ENCODE measurements at places on chromosomes 2 and 18.
A peak's percentile ranks its signal among the peaks of the same experiment; 100 is the strongest.

GRCh38 chr2:38216886-38217285, 140.9 kb upstream of the CYP1B1 start:
- no peak for DNase-seq

DNA sequence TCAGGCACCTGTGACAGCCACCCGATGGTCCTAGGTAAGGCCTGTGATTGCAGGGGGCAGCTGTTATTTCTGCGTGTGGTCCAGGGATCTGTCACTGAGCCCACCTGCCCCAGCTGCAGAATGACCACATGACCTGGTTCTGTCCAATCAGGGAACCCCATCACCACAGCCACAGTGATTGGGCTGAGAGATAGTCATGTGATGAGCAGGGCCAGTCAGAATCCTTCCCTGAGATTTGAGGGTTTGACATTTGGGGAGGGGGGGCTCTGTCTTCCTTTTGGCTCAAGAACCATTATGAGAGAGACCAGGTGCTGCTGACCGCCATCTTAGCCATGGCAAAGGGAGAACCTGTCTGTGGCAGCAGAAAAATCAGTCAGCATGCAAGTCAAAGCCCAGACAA, 147.2 kb downstream of the SMAD7 start:
- DNase-seq = no peak

DNA sequence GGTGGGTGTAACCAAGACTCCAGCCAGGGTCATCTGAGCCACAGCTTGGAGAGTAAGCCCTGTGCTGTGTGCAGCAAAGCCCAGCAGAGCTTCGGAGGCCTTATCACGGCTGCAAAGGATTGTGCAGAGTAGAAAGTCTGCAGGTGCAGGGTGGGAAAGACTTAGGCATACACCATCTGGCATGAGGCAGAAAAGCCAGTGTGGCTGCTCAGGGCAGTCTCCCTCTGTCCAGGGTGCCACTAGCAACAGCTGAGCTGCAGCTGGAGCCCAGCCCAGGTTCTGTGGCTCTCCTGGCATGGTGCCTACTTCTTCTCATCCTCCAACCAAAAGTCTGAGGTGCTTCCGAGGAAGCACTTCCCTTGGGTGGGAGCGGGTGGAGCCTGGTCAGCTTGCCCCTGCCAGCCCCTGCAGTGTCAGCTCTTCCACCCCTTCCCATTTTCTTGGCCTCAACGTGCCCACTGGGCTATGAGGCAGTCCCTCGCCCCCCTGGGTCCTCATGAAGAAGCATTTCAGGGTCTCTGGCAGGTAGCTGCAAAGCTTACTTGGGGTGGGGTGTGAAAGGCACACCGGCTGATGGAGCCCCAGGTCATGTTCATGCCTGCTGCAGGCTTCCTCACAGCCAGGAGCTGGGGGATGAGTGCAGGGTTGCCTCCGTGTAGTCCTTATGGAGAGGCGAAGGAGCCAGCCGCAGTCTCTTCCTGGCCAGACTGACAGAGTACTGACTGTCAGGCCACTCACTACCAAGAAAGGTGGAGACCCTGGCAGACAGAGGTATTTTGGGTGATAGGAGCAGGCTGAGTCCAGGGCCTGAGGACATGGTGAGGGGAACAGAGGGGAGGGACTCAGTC, 4.8 kb downstream of the AMER3 start:
- DNase-seq = no peak

DNA sequence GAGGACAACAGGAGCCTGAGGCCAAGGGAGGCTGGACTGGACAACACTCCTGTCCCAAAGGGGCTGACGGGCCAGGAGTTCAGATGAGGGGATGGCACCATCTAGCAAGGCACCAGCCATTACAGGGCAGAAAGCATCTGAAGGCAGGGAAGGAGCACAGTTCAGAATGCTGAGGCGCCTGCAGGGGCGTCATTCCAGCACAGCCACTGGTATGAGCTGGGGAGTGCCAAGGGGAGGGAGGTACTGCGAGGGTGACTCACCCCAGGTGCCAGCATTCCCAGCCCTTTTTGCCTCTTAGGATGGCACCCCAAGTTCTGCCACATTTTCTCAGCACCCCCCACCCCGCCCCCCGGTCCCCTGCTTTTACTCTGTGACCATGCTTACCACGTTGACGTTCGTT, 129.8 kb upstream of the EPAS1 start:
- no peak for DNase-seq

DNA sequence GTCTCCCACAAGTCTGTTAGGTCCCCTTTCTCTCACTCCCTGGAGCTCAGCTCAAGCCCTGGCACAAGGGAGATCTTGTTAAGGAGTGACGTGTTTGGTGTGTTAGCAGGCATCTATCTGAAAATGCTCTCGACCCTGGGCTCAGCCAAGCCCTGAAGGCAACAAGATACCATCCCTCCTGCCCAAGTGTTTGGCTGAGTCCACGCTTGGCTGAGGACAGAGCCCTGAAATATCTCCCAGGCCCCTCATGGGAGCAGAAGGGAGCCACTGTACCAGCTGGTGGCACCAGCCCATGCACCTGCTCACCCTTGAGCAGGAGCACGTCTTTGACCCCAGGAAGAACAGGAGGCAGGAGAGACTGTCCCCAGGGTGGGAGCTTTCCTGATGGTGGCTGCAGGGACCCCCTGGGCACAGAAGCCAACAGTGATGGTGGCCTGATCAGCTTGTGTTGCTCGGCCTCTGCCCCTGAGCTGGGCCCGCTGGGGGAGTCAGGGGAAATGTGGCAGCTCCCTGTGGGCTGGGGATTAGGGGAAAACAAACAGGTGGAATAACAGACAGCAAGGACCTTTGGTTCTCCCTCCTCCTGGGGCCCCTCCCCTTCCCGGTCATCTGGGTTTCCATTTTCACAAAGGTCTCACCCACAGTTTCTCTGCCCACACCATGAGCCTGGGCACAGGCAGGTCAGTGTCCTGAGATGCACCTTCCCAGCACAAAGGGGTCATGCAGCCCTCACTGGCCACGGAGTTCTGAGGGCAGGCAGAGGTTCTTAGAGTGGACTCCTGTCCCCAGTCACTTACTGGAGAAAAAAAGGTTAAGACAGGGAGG, 91.6 kb downstream of the RHOB start:
- no peak for DNase-seq

- no peak for DNase-seq
These were observed 207.7 kb downstream of the TNS1 start for GRCh38 chr2:217795067-217795466.

GRCh38 chr2:206584323-206585116, 57.8 kb upstream of the FAM237A start:
- no peak for DNase-seq

- no peak for DNase-seq
These were observed 142.3 kb downstream of the ACOXL start for GRCh38 chr2:110874453-110875383.

- no peak for DNase-seq
These were observed 246.1 kb downstream of the PIK3C3 start for GRCh38 chr18:42201137-42201536.

DNA sequence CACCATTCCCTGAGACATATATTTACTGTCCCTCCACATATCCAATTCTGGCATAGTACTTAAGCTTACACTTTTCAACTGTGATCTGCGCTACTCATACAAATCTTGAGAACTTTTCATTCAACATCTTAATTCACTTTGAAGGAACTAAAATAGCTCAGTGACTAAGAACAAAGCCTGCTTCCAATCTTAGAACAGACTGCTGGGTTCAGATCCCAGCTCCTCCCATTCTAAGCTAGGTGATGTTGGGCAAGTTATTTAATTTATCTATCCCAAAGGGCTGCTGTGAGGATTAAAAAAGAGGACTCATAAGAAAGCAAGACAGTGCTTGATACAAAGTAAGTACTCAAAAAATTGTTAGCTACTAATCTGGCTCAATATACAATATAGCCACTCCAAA, 57.9 kb downstream of the UGP2 start:
- DNase-seq = no peak

DNA sequence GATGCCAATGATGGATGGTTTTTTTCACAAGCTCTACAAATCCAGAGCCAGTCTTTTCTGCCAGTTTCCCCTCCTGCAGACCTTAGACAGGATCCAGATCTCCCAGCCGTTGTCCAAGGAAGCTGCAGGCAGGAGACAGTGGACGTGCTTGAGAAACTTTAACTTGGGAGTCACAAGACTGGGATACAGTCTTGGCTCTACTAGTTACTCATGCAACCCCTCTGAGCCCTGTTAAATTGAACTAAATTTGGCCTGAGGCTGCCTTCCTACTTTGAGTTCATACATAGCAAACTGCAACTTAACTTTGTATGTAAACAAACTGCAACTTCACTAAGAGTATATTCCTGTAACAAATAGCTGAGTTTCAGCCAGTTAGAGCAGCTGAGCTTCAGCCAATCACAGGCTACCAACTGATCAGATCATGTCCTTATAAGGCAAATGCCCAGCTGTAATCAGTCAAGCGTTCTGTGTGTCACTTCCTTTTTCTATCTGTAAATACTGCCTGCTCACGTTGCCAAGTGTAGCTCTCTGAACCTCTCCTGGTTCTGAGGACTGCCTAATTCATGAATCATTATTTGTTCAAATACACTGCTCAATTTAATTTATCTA, 140.9 kb downstream of the CAPN13 start:
- DNase-seq = no peak

DNA sequence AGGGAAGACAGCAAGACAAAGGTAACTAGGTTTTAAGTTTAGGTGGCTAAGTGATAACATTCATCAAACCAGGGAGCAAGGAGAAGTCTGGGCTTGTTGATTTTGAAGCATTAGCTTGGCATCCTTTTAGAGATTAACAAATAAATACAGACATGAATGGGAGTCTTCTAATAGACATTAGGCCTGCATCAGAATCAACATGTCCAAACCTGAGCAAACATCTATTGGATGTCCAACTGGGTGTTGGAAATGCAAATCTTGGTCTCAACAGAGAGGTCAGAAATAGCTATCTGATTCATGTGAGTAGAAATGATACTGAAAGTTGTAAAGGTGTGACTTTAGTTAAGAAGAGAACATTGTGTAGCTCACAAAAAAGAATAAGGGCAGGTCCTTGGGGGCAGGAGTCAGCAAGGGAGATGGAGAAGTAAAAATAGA, 85.5 kb upstream of the RND3 start:
- DNase-seq = no peak

DNA sequence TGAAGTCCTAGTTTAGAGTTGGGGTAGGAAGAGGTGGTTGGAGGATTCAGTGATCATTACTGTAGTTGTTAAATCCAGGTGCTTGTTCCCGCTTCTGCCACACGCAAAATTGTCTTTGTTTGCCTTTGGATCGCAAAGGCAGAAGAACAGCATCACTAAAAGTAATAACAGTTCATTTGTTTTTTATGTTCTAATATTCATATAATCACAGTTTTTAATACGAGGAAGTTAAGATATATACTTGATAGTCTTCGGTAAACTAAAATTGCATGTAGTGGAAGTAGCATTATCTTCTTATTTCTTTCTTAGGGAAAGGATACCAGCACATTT, 365 bp downstream of the NDUFB3 start:
- DNase-seq = no peak

- no peak for DNase-seq
These were observed 246.5 kb downstream of the HAUS1 start for GRCh38 chr18:46350598-46351159.

DNA sequence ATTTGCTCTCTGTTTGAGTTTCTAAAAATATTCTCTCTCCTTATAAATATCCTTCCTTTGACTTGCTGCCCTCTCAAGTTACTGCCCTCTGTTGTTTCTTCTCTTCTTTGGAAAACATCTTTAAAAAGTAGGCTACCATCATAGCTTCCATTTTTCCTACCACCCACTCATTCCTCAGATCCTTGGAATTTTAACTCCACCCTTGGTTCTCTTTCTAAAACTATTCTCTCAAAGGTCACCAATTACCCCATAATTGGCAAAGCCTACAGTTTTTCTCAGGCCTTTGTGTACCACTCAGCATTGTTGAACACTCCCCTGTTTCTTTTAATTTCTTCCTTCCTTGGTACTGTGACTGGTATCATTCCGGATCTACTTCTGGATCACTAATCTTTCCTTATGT, 43.0 kb upstream of the ITGAV start:
- DNase-seq = no peak

GRCh38 chr2:216012133-216012829, 1.1 kb downstream of the MREG start:
- DNase-seq = peak; percentile 24

- no peak for DNase-seq
These were observed 186.5 kb downstream of the RTP5 start for GRCh38 chr2:242056026-242056425.

DNA sequence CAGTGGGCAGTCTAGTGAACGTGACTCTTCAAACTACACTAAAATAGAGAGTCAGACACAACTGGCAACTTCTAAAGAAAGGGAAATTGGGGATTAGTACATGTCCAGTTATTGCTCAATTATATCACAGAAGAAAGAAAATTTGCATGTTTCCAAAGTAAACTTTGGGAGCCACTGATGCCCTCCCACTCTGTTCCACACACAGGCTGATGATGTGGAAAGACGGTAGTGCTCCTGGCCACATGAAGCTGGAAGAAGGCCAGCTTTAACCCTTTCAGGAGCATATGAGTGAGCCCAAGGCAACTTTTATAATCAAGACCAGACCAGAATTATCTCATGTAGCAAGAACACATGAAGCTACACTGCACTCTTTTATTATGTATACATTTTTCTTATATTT, 141.0 kb downstream of the NR4A2 start:
- DNase-seq = no peak

DNA sequence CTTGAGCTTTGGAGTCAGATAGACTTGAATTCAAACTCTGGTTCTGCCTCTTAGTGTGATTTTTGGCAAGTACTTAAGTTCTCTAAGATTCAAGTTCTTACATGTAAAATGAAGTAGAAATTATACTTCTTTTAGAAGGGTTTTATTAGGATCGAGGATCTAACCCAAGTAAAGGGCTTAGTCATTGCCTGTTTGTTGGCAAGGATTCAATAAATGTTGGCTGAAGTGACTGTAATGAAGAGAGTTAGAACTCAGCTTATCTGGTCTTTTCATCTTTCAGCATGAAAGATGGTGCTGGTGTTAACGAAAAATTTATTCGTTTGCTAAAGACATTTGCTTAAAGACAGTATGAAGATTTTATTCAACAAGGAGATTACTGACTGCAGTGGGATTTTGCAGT, 315.9 kb upstream of the THUMPD2 start:
- no peak for DNase-seq

GRCh38 chr2:238105506-238106338, 5.6 kb downstream of the ESPNL start:
- DNase-seq = peak; percentile 11

- DNase-seq = no peak
These were observed 110.8 kb downstream of the VIT start for GRCh38 chr2:36807223-36807886.

DNA sequence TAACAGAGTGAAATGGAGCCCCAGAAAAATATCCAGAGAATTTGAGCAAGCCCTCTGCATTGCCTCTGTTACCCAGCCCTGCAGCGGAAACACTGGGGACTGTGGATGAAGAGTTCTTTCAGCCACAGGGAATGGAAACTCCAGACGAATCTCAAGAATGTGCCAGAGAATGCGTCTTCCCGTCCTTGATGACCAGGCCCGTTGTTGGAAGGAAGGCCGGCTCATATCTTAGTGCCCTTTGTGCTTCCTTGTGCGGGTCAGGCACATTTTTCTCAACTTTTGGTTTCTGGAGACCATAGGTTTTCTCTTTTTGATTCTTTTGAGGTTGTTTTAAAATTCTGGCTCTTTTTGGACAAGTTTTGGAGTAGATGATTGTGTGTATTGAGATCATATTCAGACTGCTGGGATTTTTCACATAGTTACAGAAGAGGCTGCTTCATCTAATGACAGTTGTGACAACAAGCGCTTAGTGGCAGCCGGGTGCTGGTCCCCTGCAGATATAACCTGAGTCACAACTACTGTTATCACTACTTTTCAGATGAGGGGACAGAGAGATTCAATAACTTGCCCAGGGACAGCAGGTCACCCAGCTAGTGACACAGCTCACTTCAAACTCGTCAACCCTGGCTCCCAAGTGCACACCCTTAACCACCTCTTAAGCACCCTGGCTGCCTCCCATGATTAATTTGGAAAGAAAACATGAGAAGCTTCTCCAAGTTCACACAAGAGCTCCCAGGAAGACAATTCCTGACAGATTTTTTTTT, 15.7 kb downstream of the MAL start:
- DNase-seq = no peak

Data from HuH-7 (cell line).